ENCODE measurements at places on chromosomes 13 and 19. TPM values are rescaled to one million over a fixed set of nuclear protein-coding genes. Genes with fewer than 3 reads are reported as not detected.

DNA sequence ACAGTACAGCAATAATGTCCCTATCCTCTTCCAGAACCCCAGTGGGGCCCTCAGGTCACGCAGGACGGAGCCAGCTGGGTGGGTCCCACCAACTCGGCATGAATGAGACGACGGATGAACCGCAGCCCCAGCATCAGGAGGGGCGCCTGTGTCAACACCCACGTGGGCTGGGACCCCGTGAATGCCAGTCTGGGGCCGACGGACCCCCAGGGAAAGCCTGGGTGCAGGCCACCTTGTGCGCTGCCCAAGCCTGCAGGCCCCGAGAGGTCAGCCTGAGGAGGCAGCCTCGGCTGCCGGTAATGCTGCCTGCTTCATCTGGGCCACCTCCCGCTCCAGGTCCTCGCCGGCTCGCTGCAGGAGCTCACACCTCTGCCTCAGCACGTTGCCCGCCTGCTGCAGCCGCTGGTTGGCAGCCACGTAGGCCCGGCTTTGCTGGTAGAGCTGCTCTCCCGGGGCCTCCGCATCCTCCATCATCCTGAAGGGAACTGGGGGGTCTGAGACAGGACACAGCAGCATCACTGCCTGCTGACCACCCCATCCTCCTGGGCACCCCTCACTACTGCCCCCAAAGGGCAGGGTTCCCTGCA lies 4.2 kb downstream of the C19orf25 start:
- no peak for DNase-seq

- no peak for DNase-seq
These were observed 51.7 kb upstream of the KPNA3 start for GRCh38 chr13:49844181-49844580.

DNA sequence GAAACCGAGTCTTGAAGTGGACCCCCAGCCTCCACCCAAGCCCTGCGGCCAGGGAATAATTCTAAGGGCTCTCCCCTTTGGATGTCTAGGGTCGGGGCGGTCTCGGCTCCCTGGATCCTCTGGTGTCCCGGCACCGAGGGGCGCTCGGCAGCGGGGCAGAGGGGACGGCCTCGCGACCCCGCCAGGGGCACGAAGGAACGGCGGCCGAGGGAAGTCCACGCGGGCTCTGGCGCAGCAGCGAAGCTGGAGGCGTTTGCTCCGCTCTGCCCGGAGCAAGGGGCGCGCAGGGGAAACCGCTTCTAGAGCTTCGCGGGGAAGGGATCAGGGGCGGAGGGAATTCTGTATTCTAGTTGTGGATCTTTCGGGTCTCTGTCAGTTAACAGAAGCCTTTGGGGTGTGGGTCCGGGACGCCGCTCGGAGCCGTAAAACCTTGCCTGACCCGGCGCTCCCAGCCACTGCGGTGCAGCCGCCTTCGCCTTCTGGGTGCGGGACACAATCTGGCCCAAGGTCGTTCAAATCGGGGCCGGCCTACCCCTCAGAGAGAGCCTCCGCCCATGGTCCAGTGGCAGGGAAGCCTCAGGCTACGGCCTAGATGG lies 118.2 kb downstream of the KCNRG start:
- DNase-seq = no peak

- DNase-seq = no peak
These were observed at the start of gene LGALS13 for GRCh38 chr19:39602224-39602623. Gene LGALS13, plus strand, starts transcription at chr19:39602524. Its CDS starts 45 bp downstream, at chr19:39602569.

TSSK6 gene
- total RNA-seq = 3.1 TPM
